ENCODE measurements at places on chromosomes 12 and 14.

DNA sequence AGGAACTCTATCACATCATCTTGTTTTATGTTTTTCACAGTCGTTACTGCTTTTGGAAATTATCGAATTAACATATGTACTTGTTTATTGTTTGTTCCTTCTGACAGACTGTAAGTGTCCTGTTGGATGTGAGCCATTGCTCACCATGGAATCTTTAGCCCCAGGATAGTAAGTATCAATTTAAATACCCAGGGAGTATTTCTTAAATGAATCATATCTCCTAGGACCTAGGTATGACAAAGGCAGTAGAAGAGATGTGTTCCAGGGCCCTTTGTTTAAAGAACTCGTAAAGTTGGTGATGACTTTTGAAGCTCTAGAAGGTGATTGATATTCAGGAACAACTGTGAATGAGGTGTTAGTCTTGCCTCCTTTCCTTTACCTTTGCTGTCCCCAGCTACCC, 30.3 kb upstream of the STRAP start:
- no peak for DNase-seq

GRCh38 chr14:38120109-38120508, 87.6 kb upstream of the SSTR1 start:
- DNase-seq: no peak

- DNase-seq: no peak
Measured at GRCh38 chr12:115259968-115260747, 576.2 kb upstream of the TBX3 start.

GRCh38 chr12:81263072-81263471, 185.2 kb downstream of the ACSS3 start:
- DNase-seq: no peak

DNA sequence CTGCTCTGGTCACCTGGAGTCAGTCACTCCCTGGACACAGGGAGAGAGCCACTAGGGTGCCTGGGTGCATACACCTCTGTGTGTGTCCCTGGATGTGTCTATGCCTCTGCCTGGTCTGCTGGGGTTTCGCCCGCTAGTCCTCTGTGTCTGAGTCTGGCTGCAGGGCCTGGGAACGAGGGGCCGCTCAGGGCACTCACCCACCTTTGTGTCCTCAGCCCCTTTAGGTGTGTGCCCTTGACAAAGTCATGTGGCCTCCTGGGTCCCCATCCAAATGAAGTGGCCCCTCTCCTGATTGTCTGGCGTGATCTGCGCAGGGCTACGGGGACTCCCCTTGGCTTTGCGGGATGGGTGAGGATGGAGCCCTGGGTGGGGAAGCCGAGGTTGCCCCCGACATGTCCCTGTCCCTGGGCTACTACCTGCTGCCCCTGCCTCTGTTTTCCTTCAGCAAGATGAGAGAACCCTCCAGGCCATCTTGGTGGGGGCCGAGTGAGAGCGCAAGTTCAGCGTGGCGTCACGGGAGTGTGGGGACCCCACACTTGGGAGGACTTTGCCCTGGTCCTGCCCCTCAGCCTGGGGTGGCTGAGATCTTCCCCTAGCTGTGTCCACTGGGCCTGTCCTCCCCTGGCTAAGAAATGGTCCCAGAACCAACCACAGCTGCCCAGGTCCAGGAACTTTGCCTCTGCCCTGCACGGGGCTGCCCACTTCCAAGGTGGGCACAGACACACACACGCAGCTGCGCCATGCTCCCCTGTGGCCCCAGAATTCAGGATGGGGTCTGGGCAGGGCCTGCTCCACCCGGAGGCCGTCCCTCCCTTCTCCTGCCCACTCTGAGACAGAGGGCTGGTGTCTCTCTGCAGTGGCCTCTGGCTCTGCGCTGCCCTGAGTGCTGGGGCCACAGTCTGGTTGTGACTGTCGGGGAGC, 2.7 kb upstream of the AHNAK2 start:
- DNase-seq: no peak

GRCh38 chr12:27747111-27747820, 32.8 kb upstream of the KLHL42 start:
- no peak for DNase-seq

- no peak for DNase-seq
Measured at GRCh38 chr12:12425616-12426015, 68.7 kb downstream of the BORCS5 start.

GRCh38 chr12:80777587-80777986, 60.9 kb downstream of the MYF5 start:
- no peak for DNase-seq

GRCh38 chr12:82873951-82874350, 187.2 kb downstream of the TMTC2 start:
- no peak for DNase-seq

DNA sequence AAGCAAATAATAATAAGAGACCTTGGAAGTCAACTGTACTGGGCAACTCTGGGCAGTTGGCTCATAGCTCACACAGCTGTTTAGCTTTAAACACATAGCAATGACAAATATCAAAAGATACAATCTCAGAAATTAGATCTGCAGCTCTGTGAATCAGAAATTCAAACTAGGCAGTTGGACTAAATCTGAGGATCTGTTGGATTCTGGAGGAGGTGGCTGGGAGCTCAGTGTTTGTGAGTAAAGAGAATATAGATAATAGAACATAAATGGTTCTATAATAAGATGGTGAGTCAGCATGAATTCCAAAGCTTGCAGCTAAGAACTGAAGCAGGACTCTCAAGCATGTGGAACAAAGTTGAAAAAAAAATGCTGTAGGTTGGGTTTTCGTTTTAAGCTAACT, 1949.4 kb upstream of the SEL1L start:
- DNase-seq: no peak

DNA sequence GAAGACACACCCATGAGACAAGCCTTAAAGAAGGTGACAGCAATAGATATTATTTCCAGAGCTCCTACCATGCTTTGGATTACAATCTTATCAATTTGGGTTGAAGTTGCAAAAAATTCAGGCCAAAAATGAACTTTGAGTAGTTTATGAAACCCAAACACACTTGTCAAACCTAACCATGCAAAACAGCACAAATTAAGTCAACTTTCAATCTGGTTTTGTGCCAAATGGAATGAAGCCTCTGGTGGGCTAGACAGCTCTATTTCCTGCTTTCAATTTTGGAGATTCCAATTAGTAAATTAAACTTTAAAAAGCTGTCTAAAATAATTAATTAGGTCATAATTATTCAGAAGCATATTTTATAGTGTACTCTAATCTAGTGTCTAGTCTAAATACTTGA, 203.4 kb downstream of the SYT1 start:
- DNase-seq: no peak

DNA sequence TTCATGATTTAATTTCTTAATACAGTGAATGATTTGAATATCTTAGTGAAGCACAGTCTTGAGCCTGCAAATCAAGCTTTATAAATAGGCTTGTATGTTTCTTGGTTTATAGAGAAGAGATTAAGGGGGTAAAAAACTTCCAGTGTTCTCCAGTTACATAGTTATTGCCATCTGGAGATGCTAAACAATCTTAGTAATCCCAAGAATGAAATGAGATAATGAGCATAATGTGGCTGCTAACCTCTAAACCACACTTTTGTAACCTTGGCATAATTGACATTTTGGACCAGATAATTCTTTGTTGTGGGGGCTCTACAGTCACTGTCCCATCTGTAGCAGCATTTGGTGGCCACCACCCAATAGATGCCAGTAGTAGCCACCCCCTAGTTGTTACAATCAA, 316.8 kb downstream of the CCDC91 start:
- no peak for DNase-seq

DNA sequence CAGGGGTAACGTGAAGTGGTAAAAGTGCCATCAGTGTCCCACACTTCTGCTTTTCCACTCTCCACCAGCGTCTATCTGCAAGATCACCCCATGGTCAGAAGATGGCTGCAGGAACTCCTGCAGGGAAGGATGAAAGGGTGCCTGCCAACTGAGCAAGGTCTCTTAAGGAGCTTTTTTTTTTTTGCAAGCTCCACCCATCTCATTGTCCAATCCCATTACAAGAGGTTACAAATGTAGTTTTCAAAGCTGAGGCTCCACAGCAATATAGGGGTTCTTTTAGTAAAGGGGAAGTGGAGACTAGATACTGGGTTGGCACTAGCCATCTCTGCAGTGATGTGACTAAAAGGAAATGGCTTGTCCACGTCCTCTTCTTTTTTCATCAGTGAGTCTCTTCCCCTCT, 5.9 kb upstream of the BHLHE41 start:
- no peak for DNase-seq

GRCh38 chr12:70590549-70591226, 46.5 kb downstream of the PTPRB start:
- DNase-seq: no peak

DNA sequence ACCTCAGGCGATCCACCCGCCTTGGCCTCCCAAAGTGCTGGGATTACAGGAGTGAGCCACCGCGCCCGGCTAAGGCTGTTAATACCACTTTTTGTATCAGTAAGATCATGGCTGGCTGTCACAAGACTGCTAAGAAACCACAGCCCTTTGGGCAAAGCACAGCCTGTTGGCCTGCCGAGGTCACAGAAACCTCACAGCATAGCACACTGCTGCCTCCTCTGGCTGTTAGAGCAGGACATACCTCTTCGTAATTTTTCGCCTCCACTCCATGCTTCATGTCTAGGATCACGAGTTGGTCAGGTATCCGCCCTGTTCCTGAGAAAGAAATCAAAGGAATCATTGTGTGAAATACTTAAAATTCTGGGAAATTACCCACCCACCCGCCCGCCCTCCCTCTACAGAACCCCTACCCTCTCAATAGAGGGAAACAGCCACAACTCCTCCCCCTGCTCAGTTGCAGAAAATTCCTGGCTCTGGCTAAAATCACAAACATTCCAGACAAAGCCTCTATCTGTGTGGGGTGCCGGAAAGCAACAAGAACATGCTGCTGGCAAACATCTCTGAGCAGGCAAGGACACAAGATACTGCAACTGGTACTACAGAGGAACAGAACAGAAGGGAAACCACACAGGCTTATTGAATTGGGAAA, 20.7 kb upstream of the NEK9 start:
- DNase-seq: peak; percentile 88

DNA sequence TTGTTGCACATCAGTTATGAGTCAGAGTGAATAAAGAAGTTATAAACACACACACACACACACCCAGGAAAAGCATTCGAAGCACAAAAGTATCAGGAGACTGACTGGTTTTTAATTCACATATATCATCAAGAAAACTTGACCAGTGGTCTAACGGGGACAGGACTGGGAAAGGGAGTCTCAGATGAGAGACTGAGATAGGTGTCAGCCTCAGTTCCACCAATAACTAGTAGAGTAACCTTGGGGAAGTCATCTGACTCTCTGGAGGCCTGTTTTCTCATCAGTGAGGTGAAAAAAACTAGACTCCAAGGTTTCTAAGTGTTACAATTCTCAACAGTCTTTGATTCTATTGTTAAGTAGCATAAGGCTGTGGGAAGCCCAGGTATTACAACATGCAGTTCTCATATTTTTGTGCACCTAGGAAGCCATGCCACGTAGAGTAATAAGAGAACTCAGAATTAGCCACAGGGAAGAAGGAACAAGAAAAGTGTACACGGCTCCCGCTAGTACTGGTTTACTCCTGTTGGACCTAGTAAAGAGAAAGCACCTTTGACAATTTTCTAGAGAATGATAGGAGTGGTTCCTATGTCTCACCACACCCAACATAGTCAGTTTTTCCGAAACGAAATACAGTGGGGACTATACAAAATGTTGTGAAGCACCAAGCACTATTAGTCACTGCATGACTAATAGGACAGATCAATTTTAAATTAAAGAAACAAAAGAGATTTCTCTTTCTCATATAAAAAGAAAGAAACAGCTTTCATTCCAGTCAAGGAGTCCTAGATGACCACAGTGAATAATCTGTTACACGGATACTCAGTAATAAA, 5.0 kb downstream of the PPTC7 start:
- DNase-seq: no peak

- DNase-seq: no peak
Measured at GRCh38 chr14:69708049-69708448, 58.9 kb upstream of the SRSF5 start.

GRCh38 chr12:47507221-47507620, 198.6 kb downstream of the RPAP3 start:
- no peak for DNase-seq

- DNase-seq: no peak
Measured at GRCh38 chr14:41718477-41719166, 111.9 kb downstream of the LRFN5 start.

DNA sequence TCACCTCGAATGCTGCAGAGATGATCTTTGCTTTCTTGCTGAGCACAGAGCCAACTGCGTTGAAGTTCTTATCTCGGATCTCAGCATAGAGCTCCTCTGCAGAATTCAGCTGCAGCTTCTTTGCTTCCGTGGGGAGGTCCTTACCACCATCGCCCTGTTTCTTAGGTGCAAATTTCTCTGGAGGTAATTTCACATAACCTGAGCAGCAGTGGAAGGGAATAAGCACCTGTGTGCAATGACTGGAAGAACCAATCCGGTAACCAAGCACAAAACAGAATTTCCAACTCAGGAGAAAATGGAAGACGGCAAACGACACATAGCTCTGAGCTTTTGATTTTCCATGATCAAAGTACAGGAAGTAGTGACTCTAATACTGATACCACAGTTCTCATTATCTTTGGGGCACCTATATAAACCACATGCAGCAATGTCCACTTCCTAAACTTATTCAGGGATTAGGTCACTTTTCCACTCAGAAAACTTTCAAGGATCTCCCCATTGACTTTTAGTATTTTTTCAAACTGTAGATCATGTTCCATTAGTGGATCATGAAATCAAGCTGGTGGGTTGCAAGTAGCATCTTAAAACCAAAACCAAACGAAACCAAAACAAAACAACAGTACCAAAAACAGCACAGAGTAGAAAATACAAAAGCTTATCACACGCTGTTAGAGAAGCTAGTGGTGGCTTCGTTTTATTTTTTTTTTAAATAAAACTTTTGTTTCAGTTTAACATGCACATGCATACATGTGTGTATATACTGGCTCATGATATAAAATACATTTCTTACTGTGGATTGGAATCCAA, 18.9 kb upstream of the DIABLO start:
- DNase-seq: no peak

DNA sequence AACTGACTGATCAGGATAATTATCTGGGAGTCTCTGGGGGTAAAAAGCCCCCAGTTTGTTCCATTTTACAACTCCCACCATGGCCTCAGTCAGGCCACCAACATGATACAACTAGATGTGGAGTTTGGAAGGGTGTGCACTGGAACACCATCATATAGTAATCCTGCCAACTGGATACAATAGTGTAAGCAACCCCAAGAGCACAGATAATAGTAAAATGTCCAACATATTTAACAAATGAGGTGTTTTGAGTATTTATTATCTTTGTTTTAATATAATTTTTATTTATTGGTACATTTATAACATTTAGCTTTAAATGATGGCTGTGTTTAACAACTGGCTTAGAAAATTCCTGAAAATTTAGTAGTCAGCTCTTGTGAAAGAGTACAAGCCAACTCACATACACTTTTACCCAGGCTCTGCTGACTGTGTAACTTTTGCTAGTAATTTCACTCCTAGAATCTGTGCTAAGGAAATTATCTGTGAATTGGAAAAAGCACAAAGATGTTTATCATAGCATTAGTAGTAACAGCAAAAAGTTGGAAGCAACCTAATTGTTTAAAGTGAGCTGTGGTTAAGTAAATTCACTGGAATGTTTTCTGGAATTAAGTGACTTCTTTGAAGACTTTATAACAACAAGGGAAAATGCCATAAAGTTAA, 196.8 kb downstream of the RAD51B start:
- no peak for DNase-seq

Measured in hematopoietic multipotent progenitor cell (in vitro differentiated cells).